ENCODE measurements at places on chromosomes 11 and 22. TPM values are rescaled to one million over a fixed set of nuclear protein-coding genes. Genes with fewer than 3 reads are reported as not detected.

GRCh38 chr11:127943763-127944162 lies 643.6 kb downstream of the ETS1 start:
- DNase-seq = no peak
- no peak overlapping the region for H3K27ac ChIP-seq
- H3K4me1 ChIP-seq = no peaks in the 10 kb centered on the region
- H3K27me3 ChIP-seq = no peaks in the 10 kb centered on the region

DNA sequence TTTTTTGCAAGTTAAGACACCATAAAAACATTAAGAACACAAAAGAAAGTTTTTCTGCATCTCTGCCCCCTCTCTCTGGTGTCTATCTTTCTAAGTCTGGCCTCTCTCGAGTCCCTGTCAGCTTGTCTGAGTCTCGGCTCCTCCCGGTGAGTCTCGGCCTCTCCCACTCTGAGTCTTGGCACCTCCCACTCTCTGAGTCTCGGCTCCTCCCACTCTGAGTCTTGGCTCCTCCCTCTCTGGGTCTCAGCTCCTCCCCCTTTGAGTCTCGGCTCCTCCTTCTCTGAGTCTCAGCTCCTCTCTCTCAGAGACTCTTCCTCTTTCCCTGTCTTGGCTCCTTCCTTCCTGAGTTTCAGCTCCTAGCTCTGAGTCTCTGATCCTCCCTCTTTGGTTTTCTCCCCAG lies 72.5 kb upstream of the AMPD3 start:
- H3K36me3 ChIP-seq = no peaks in the 10 kb centered on the region
- no peak overlapping the region for H3K27ac ChIP-seq
- DNase-seq = no peak
- no peak overlapping the region for H3K4me3 ChIP-seq

FDXACB1 gene
- 2.5 TPM for total RNA-seq

MRPL40 gene
- total RNA-seq = 40.2 TPM

DNA sequence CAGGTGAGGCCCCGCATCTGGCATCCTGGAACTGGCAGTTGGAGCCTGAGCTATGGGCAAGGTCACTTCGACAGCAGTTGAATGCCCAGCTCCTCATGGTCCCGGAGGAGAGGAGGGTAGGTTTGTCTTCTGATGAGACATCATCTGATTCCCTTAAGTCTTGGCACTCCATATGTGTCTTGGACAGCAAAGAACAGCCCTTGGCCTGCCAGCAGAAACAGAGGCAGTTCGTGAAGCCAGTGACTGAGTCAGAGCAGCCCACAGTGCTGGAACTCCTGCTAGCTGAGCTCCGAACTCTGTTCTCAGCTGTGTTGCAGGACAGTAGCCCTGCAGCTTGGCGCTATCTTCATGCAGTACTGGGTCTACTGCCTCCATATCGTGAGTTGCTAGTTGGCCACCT lies 1.0 kb downstream of the DNHD1 start:
- no peak overlapping the region for H3K4me3 ChIP-seq
- no peak overlapping the region for H3K27ac ChIP-seq
- peaks cover 23% of the 10 kb centered on the region for H3K36me3 ChIP-seq
- peaks cover 9% of the 10 kb centered on the region for H3K4me1 ChIP-seq
- no peak for DNase-seq

YPEL1 gene
- total RNA-seq = 18.8 TPM

DNA sequence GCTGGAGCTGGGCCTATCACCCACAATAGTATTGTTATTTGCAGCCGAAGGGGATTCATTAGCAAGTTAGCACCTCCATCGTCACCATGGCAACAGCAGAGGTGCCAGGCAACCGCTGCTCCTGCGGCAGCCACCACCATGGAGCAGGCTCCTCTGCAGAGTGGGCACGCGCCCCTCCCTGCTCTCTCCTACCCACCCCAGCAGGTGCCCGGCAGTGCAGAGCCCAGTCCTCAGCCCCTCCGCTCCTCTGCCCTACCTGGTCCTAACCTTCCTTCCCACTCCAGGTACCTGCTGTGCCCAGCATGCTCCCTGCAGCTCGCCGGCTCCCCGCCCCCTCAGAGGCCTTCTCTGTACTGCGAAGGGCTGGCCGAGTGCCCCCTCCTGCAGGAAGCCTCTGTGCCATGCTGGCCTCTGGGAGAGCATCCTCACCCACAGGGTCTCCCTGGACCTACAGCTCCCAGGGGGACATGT lies 3.6 kb downstream of the DUSP8 start:
- peaks cover 15% of the 10 kb centered on the region for H3K27me3 ChIP-seq
- peaks cover 28% of the 10 kb centered on the region for H3K36me3 ChIP-seq
- H3K27ac ChIP-seq = no peak overlapping the region
- H3K4me3 ChIP-seq = no peak overlapping the region
- no peak for DNase-seq

- H3K4me1 ChIP-seq = no peaks in the 10 kb centered on the region
- H3K27me3 ChIP-seq = no peaks in the 10 kb centered on the region
- DNase-seq = no peak
- no peak overlapping the region for H3K4me3 ChIP-seq
Observed at GRCh38 chr11:102135256-102135655, 25.0 kb downstream of the YAP1 start.

- H3K4me3 ChIP-seq = no peak overlapping the region
- DNase-seq = no peak
- no peak overlapping the region for H3K27ac ChIP-seq
- no peaks in the 10 kb centered on the region for H3K27me3 ChIP-seq
Observed at GRCh38 chr11:29606330-29607031, 410.3 kb downstream of the KCNA4 start.

SYVN1 gene
- 10.0 TPM for total RNA-seq
